Muscle of leg (tissue), 16 donors: ENCODE measurements at places on chromosomes 6 and 20. TPM values are rescaled to one million over a fixed set of nuclear protein-coding genes. Genes with fewer than 3 reads are reported as not detected.

Gene SIRPG
- total RNA-seq: not detected

Gene IPCEF1
- 1.4 TPM for total RNA-seq

Gene CEP57L1
- total RNA-seq: 30.9 TPM

Gene OPRL1
- total RNA-seq: 0.93 TPM

Gene ERVFRD-1
- 0.04 TPM for total RNA-seq

Gene TBXT
- total RNA-seq: not detected

Gene MAS1
- total RNA-seq: 0.09 TPM

Gene GCNT2
- total RNA-seq: 1.9 TPM

Gene OLIG3
- not detected for total RNA-seq

Gene DNAAF9
- total RNA-seq: 12.4 TPM

Gene ZC2HC1B
- total RNA-seq: 0.53 TPM

Gene HLA-DRA
- total RNA-seq: 30.7 TPM

Gene SAPCD1
- 2.7 TPM for total RNA-seq

Gene CGA
- total RNA-seq: 4.3 TPM

Gene KLC4
- total RNA-seq: 21.6 TPM

Gene TSPYL4
- 11.8 TPM for total RNA-seq

Gene PTPRT
- total RNA-seq: 0.75 TPM

Gene VNN1
- 0.13 TPM for total RNA-seq

Gene C6orf132
- total RNA-seq: 0.53 TPM

Gene YTHDF1
- total RNA-seq: 16.8 TPM

Gene LY6G6C
- total RNA-seq: 0.09 TPM

Gene TNF
- 0.22 TPM for total RNA-seq

Gene PDRG1
- total RNA-seq: 10.9 TPM

Gene HLA-A
- 104 TPM for total RNA-seq

Gene PLN
- total RNA-seq: 3.9 TPM

Gene NCOA7
- 5.9 TPM for total RNA-seq

Gene PPP1R3G
- 2.6 TPM for total RNA-seq

Gene PTCHD4
- 0.98 TPM for total RNA-seq

Gene AURKA
- 9.4 TPM for total RNA-seq

Gene TXLNB
- total RNA-seq: 94.8 TPM

Gene TNFRSF6B
- 1.6 TPM for total RNA-seq

Gene SLC17A1
- total RNA-seq: not detected

Gene SOX12
- 5.9 TPM for total RNA-seq

Gene HLA-G
- not detected for total RNA-seq

Gene PLCB4
- total RNA-seq: 5.7 TPM

Gene CDH4
- 0.66 TPM for total RNA-seq

Gene NOX3
- not detected for total RNA-seq

Gene TRIM40
- not detected for total RNA-seq

Gene IER3
- total RNA-seq: 6.7 TPM

Gene TPD52L1
- total RNA-seq: 39.8 TPM

Gene ULBP1
- 0.13 TPM for total RNA-seq

Gene MCHR2
- not detected for total RNA-seq

Gene TREM1
- 0.35 TPM for total RNA-seq

Gene ZNF341
- total RNA-seq: 1.3 TPM

Gene TRIM15
- total RNA-seq: not detected

Gene CRISP3
- total RNA-seq: 0.04 TPM

Gene FOXF2
- total RNA-seq: 0.22 TPM

Gene C4A
- 13.0 TPM for total RNA-seq
